ENCODE measurements at places on chromosomes 11 and 22.
A peak's percentile ranks its signal among the peaks of the same experiment; 100 is the strongest.

DNA sequence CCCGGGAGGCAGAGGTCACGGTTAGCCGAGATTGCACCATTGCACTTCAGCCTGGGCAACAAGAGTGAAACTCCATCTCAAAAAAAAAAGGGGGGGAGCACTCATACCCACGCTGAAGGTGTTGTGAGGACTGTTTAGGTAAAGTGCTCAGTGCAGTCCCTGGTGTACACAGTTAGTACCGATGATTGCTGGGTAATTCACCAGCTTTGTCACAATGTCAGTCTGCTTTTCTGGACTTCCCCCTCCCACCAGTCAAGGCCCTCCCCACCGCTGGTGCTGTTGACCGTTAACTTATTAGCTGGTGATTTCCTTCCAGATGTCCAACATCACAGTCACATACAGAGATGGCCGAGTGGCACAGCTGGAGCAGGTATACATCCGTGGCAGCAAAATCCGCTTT, 11.9 kb downstream of the SNRPD3 start:
- no peak for DNase-seq

DNA sequence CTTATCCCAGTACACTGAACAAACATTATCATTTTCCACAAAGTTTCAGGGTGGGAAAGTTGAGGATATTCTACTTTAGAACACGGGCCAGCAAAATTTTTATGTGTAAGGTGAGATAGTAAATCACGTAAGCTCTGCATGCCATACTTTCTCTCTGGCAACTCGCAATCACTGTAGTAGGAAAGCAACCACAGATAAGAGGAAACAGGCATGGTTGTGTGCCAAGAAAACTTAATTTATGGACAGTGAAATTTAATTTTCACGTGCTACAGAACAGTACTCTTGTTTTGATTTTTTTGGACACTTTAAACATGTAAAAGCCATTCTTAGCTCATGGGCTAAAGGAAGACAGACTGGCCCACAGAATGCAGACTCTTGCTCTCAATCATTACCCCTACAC, 82.5 kb downstream of the LARGE1 start:
- DNase-seq, result no peak

- no peak for DNase-seq
Observed at GRCh38 chr11:12110714-12111548, 541 bp downstream of the MICAL2 start.

- DNase-seq, result peak; percentile 72
Observed at GRCh38 chr22:45553351-45554039, 50.8 kb downstream of the FBLN1 start.

DNA sequence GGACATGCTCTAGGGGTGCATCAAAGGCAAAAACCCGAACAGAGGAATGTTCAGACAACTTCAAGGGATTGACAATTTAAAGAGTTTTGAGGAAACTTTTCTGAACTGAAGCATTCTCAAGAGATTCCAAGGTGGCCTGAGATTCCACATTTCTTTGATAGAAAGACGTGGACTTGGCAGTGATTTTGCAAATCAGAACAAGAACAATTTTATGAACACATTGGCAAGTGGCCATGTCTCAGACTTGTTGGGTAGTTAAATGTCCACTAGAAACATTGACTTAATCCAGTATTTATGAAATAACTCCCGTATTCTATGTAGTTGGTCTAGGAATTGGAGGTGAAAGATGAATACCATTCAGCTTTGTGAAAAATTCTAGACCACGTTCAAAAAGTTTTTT, 13.8 kb downstream of the NCAM1 start:
- no peak for DNase-seq

GRCh38 chr11:127632976-127633680, 632.6 kb upstream of the KIRREL3 start:
- DNase-seq, result peak; percentile 18

GRCh38 chr11:59254286-59254685, 41.6 kb upstream of the MPEG1 start:
- no peak for DNase-seq

DNA sequence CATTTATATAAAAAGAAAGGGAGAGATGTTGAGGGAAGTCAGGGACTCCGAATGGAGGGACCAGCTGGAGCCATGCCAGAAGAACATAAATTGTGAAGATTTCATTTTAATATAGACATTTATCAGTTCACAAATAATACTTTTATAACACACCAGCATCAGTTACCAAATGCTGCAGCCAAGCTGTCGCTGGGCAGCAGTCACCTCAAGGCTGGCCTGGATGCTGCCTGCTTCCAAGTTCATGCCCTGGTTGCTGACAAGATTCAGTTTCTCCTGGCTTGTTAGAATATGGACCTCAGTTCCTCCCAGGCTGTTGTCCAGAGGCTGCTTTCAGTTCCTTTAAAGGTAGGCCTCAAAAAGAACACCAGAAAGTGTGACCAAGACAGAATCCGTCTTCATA, 30.8 kb upstream of the ALDH3B2 start:
- no peak for DNase-seq

GRCh38 chr22:16967453-16968217, 40.4 kb downstream of the GAB4 start:
- DNase-seq, result no peak

DNA sequence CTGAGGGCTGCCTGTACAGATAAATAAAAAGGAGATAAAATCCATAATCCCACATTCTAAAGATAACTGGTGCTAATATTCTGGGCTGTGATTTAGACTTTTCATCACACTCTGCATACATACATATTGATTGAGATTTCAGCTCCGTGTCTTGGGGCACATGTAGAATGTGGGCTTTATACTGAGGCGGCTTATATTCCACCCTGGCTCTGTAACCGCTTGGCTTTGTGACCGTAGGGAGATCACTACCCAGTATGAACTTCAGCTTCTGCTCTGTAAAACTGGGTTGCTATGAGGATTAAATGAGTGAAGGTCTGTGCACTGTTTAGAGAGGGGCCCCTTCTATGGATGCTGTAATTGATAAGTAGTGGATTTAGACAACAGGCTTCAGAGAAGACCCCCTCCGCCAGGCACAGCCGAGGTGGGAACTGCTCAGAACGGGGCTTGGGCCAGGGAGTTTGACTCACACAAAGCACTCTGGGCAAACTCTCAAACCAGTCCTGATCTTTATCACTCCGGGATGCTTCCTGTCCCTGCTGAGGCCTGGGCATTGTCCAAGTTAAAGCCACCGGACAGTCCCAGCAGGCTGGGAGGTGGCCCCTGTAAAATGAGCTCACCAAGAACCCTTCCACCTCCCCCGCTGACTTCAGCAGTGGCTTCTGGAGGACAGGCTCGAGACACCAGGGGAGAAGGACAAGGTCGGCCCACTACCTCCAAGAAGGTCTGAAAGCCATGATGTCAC, 17.2 kb downstream of the KIAA1671 start:
- DNase-seq, result no peak

- DNase-seq, result no peak
Observed at GRCh38 chr11:85805387-85805786, 5.6 kb downstream of the SYTL2 start.

DNA sequence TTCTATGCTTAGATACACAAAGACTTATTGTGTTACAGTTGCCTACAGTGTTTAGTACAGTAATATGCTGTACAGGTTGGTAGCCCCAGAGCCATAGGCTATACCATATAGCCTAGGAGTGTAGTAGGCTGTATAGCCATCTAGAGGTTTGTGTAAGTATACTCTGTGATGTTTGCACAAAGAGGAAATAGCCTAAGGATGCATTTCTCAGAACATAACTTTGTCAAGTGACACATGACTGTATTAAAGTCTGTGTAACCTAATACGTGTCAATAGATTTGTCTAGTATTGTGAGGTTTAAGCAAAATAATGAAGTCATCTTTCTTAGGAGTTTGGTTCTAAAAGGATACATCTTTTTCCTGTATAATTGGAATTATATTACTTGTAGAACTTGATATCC, 5.5 kb downstream of the ZC3H12C start:
- DNase-seq, result no peak

DNA sequence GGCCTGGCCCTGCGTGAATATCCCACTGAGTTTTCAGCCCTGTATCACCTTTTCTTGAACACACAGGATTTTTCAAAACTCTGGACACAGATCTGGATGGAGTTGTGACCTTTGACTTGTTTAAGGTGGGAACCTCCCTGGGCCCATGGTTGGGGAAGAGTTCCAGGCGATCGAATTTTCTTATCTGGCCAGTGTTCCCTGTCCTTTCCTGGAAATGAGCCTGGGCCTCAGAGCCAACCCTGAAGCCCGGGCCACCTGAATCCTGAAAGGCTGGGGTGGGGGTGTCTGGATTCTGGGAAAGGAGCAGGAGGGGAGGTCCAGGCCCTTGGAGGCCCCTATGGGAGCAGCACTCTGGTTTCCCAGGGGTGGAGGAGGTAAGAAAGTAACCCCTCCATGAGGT, 29.0 kb downstream of the CAPN1 start:
- no peak for DNase-seq

GRCh38 chr22:28229566-28230485, 310.8 kb upstream of the PITPNB start:
- peak; percentile 74 for DNase-seq

DNA sequence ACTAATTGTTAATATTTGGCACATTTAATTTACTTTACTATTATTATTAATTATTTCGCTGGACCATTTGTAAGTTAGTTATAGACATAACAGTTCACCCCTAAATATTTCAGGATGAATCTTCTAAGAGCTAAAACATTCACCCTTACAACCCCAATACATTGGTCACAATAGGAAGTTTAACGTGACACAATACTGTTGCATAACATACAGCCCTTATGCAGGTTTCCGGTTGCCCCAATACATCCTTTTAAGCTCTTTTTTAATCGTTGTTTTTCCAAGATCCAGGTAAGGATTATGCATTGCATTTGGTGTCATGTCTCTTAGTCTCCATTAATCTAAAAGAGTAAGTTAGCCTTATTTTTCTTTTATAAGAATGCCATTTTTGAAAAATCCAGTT, 71.2 kb downstream of the HSD17B12 start:
- no peak for DNase-seq

- no peak for DNase-seq
Observed at GRCh38 chr22:50481440-50482106, at the start of gene ADM2. TSS of gene ADM2 (plus strand) at chr22:50481543. CDS start at chr22:50481848, 305 bp downstream.

- no peak for DNase-seq
Observed at GRCh38 chr11:92967178-92967577, 2.3 kb upstream of the MTNR1B start.

DNA sequence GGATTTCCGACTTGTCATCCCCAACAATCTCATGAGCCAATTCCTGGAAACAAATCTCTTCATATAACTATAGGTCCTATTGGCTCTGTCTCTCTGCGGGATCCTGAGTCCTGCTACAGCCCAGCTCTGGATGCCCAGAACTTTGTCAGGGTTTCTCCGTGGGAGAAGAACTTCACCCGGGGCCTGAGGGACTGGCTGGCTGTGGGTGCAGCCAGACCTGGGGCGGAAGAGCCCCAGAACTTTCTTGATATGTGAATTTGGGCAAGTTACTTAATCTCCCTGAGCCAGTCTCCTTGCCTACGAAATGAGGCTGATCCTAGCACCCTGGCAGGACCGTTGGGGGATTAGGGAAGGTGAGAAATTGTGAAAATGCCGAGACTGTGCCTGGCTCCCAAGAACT, 6.6 kb upstream of the TRIM29 start:
- no peak for DNase-seq

DNA sequence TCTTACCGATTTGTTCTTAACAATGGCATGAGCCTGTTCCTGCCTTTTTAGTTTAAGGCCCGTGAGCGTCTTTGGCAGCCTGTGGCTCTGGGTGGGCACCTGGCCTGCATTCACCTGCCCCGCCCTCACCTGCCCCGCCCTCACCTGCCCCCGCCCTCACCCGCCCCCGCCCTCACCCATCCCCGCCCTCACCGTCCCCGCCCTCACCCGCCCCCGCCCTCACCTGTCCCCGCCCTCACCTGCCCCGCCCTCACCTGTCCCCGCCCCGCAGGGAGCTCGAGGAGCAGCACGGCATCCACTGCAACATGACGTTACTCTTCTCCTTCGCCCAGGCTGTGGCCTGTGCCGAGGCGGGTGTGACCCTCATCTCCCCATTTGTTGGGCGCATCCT, 14.2 kb downstream of the GATD1 start:
- no peak for DNase-seq

GRCh38 chr11:63670096-63670432, 1.1 kb downstream of the ATL3 start:
- DNase-seq, result no peak

- DNase-seq, result no peak
Observed at GRCh38 chr11:19073454-19074415, 13.2 kb upstream of the MRGPRX2 start.

DNA sequence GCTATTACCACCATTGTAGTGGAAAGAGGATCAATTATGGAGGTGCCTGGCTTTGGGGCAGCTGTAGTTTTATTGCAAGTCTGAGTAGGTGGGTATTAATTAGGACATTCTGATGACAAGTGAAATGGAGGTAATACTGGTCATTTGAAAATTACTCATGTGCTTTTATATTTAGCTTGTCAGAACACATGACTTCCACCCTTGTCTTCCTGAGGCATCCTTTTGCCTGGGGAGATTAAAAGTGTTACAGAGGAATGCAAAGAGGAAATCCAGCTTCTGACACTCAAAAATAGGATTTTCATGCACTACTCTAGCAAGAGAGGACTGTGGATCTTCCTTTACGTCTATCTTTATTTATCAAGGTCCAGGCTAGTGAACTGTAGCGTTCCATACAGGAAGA, 44.7 kb upstream of the CAPRIN1 start:
- DNase-seq, result no peak

- no peak for DNase-seq
Observed at GRCh38 chr11:66974724-66975404, at the start of gene C11orf86. TSS of gene C11orf86 (plus strand) at chr11:66975304. CDS start at chr11:66975363, 59 bp downstream.

- no peak for DNase-seq
Observed at GRCh38 chr11:32529994-32530588, 53.5 kb upstream of the EIF3M start.

GRCh38 chr11:18394275-18394927, at the start of gene LDHA:
TSS of gene LDHA (plus strand) at chr11:18394563. CDS start at chr11:18396843, 2,280 bp downstream.
- DNase-seq, result peak; percentile 93

DNA sequence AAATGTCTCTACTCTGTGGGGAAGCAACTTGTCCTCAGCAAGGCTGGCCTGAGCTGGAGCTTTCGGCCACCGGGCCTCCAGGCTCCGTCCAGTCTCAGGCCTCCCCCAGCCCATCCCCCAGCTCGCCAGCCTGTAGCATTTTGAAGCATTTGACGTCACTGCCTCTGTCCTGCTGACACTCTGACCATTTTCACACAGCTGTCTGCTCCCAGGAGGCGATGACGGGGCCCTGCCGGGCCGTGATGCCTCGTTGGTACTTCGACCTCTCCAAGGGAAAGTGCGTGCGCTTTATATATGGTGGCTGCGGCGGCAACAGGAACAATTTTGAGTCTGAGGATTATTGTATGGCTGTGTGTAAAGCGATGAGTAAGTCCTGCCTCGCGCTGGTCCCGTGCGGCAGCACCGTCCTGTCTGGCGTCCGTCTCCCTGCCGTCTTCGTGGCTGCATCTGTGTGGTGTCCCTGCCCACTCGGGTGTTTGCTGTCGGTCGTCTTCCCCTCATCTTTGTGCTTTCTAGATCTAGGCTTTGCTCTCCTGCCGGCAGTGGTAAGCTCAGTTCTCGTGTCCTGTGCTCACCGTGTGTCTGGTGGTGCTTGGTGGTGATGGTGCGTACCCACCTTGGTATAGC, 36.1 kb upstream of the ST14 start:
- no peak for DNase-seq

- DNase-seq, result peak; percentile 81
Observed at GRCh38 chr11:102225689-102226568, 91.4 kb upstream of the BIRC3 start.
